Keratinocyte (primary cell): ENCODE measurements at places on chromosomes 1 and 21.

DNA sequence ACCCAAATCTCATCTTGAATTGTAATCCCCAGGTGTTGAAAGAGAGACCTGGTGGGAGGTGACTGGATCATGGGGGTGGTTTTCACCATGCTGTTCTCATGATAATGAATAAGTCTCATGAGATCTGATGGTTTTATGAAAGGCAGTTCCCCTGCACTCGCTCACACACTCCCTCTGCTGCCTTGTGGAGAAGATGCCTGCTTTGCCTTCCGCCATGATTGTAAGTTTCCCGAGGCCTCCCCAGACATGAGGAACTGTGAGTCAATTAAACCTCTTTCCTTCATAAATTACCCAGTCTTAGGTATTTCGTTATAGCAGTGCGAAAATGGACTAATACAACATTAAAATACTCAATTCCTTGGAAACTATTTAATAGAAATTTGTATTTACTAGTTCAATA is 99.2 kb downstream of the PROX1 start:
- no peak for DNase-seq

GRCh38 chr1:115052454-115053083 is 22.9 kb downstream of the TSHB start:
- DNase-seq: no peak

GRCh38 chr1:94559921-94560320 is 18.4 kb upstream of the F3 start:
- no peak for DNase-seq

GRCh38 chr21:33514229-33514628 is 22.7 kb upstream of the DNAJC28 start:
- no peak for DNase-seq

DNA sequence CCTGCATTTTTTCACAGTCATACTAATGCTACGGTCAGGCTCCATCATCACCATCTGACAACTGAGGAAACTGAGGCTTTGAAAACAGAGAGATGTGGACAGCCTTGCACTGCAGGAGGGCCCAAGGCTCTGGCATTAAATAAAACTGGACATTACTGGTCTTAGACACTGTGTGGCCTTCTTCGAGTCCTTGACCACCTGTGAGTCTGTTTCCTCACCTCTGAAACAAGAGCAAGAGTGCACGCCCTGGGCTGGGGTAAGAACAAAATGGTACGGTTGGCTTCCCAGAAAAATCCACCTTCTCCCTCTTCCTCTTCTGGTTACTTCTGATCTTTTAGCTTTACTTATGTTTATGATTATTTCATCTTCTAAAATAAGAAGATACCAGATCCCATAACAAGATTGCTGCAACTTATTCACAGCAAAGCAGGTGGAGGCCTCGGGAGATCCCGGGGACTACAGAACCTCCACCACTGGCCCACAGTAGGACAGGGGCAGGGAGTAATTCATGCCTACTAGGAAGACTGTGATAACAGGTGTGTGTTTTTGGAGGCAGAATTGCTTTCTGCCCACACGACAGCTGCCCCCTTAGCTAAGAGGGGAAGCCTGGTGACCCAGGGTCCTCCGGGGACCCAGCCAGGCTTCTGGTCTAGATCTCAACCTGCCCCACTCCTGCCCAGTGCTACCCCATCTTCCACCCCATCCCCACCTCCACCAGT is 156.4 kb upstream of the EDN2 start:
- no peak for DNase-seq

GRCh38 chr1:193498088-193498655 is 311.8 kb upstream of the B3GALT2 start:
- DNase-seq: no peak
